Esophagus mucosa (tissue), 1 donor: ENCODE measurements at places on chromosomes 4 and X. TPM values are rescaled to one million over a fixed set of nuclear protein-coding genes. Genes with fewer than 3 reads are reported as not detected.

GRIA2 gene
- not detected for total RNA-seq

TBX22 gene
- not detected for total RNA-seq

IL13RA1 gene
- 82.2 TPM for total RNA-seq

PDZD4 gene
- 0.68 TPM for total RNA-seq

PAGE1 gene
- not detected for total RNA-seq

ETDC gene
- total RNA-seq = not detected

ALPK1 gene
- total RNA-seq = 14.5 TPM

PIN4 gene
- total RNA-seq = 7.1 TPM

GATA1 gene
- total RNA-seq = not detected

RPS6KA3 gene
- 18.9 TPM for total RNA-seq

CD99L2 gene
- 4.9 TPM for total RNA-seq

MAGEA2 gene
- total RNA-seq = not detected

S100G gene
- not detected for total RNA-seq

PAGE4 gene
- not detected for total RNA-seq

NPY1R gene
- 0.16 TPM for total RNA-seq

TEX11 gene
- not detected for total RNA-seq

DCAF12L1 gene
- total RNA-seq = not detected
